Activated CD4-positive, CD25-positive, alpha-beta regulatory T cell treated with anti-CD3 and anti-CD28 coated beads, Interleukin-2, amount 50 U/mL, for 16 hours (primary cell): ENCODE measurements at places on chromosomes 12 and 14.

- DNase-seq, result no peak
Observed at GRCh38 chr14:65222440-65222858, 120.1 kb upstream of the MAX start.

DNA sequence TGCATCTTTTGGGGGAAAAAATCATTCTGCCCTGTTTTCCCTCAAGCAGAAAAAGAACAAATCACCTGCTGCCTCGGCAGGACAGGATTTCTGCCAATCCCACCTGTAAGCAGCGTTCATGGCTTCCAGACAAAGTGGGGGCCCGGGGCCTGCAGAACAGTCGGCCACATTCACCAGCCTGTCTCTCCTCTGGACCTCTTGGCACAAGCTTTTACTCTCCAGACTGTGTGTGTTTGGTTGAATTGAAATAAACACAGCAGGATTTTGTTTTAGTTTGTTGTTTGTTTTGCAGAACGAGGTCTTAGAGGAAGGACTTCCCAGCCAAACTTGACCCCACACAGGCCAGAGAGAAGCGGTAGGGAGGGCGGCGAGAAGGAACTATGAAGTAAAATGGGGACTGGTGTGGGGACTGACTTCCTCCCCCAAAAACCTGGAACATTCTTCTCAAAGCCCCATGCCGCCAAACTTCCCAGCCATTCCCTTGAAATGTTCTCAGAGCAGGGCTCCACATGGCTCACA lies 41.7 kb upstream of the FOS start:
- DNase-seq, result no peak

DNA sequence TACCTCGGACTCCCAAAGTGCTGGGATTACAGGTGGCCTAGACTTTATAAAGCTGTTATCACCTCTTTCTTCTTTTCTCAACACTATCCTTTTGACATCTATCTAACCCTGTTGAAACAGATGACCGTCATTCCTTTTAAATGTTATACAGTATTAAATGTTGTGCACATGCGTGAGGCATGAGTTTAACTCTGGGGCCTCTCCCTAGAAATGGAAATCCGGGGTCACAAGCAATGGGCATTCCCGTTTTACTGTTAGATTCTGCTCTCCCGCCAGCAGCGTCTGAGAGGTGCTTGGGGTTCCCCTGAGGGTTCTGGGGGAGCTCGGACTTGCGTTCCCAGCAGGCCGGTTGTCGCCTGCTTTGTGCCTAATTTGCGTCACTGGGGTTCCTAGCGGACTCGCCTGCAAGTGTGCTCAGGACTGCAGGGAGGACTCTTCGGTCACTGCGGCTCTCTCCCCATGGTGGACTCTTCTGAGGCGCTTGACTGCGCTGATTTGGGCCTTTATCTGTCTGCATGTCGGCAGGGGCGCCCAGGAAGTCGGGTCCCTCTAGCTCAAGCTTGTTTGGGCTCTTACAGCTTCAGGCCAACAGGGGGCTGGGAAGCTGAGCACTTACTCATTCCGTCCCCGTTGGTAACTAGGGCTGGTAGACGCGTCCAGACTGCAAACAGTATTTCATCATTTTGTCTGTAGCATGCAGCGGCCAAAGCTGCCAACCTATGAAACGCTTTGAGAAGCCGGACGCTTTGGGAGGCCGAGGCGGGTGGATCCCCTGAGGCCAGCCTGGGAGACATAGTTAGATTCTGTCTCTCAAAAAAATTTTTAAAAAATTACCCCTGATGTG lies 1.2 kb upstream of the RAN start:
- DNase-seq, result peak; percentile 37

DNA sequence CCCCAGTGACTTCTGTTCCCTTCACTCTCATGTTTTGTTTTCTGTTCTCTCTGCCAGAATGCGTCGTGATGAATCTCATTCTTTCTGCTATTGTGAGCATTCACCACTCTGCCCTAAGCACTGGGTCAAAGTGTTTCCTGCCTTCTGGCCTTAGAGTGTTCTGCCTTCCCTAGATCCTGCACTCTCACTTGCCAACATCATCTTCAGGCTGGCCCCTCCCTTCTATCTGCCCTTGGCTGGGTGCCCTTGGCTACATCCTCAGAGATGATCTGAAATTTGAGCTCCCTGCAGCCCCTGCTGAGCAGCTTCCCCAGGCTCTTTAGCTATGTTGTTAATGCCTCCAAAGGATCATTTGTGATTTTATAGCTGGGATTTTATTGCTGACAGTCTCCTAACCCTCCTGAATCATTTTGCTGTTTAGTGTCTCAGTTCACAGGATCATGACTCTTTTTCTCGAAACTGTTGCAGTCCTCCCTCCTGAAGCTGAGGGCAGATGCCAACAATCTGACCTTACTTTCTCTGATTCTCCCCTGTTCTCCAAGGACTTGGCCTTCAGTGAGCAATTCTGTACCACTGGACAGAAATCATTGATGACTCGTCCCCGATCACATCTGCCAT lies 4.5 kb downstream of the DHRS2 start:
- no peak for DNase-seq

DNA sequence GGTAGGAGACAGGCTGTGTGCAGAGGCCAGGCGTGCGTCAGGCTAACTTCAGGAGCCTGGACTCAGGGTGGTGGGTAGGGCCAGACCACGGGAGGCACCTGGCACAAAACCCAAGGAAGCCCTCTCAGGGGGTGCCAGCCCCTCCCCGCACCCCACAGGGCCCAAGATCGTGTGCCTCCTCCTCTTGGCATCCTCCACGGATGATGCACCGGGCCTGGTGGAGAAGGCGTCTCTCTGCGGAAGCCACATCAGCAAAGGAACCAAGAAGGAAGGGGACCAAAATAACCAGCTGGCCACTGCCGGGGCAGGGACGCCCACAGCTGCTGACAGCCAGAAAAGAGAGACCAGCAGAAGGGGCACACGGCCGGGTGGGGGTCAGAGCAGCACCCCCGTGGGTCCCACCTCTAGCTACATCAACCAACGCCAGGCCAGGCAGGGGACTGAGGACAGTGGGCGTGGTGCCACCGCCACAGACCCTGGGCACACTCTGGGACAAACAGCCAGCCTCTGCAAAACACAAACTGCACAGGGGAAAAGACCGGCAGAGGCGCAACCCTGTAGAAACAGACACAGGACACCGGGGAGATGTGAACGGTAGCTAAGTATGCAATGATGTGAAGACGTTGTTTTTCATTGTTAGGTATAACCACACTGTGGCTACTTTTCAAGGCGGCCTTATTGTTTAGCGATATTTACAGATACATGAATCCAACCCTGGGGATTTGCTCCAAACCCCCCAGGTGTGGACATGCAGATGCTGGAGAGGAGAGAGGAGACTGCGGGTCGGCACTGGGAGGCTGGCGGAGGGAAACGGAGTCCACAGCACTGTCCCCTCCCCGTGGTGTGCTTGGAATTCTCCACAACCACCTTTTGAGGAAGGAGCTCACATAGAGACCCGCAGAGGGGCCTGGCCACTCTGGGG lies 26.1 kb upstream of the C14orf180 start:
- DNase-seq, result no peak

GRCh38 chr14:95134304-95134933 lies 22.9 kb downstream of the DICER1 start:
- DNase-seq, result no peak

- DNase-seq, result no peak
Observed at GRCh38 chr12:124713041-124713435, 145.6 kb upstream of the NCOR2 start.

- no peak for DNase-seq
Observed at GRCh38 chr12:88693837-88694445, 113.7 kb upstream of the KITLG start.

- DNase-seq, result no peak
Observed at GRCh38 chr14:105909046-105909827, 382.9 kb downstream of the TMEM121 start.

GRCh38 chr12:113097716-113098440 lies 37.7 kb downstream of the RASAL1 start:
- no peak for DNase-seq

DNA sequence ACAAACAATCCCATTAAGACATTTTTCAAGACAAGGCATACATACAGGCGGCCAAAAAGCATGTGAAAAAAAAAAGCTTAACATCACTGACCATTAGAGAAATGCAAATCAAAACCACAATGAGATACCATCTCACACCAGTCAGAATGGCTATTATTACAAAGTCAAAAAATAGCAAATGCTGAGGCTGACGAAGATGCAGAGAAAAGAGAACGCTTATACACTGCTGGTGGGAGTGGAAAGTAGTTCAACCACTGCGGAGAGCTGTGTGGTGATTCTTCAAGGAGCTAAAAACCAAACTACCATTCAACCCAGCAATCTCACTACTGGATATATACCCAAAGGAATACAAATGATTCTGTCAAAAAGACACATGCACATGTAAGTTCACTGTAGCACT lies 216.7 kb downstream of the FOXG1 start:
- DNase-seq, result no peak

- no peak for DNase-seq
Observed at GRCh38 chr12:110249716-110250225, 31.3 kb upstream of the ATP2A2 start.
